Cardiac fibroblast (primary cell): ENCODE measurements at places on chromosomes 2 and 18.

DNA sequence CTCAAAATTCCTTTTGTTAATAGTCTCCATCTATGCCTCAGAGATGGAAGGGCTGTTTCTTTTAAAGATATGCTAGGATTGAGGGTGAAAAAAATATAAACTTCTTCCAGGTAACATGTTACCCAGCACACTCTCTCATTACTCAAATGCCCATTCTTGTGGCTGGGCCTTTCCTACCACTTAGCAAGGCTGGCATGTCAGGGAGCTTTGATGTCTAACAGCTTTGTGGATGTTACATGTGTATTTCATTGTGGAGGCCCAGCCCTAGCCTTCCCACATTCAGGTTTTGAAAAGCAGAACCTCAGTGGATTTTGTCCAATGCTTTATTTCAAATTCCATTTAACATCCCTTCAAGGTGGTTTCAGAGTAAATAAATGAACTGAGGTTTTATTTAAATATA, 191.4 kb downstream of the EPHA4 start:
- no peak for DNase-seq

- no peak for DNase-seq
These were observed 127.2 kb downstream of the LRRTM4 start for GRCh38 chr2:77395011-77395410.

DNA sequence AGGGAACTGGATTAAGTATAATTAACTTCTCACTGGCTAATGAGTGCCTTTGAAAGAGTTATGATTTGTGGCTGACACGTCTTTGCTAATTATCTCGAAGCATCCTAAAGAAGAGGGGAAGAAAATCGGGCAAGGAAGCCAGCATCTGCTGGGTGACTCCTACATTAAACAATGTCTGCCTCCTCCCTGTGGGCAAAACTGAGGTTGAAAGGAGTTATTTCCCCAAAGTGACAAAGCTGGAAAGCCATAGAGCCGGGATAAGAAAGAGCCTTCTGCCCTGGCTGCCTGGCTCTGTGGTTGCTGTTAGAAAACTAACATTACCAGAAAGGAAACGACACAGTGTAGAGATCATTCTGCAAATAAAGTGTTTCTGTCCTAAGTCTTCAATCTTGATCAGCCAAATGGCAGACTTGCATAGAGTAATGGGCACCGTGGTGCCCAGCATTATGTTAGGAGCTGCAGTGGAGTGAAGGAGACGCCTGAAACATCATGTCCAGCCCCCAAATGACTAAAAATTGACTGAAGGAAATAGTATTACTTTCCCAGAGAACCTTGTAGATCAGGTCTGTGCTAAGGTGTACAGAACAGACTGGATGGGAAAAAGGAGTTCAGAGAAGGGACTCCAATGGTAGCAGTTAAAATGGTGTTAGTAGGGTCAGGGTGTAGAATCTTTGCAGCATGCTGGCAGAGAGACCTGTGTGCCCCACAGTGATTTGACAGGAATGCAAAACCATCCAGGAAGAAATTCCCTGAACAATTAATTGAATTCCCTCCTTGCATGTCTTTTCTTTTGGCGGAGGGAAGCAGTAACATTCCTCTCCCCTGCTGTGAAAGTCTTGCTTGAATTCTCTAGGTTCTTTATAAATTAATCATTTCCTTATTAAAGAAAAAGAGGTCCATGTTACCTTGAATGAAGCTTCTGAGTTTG, 44.4 kb downstream of the ALPK2 start:
- DNase-seq: peak; percentile 68

DNA sequence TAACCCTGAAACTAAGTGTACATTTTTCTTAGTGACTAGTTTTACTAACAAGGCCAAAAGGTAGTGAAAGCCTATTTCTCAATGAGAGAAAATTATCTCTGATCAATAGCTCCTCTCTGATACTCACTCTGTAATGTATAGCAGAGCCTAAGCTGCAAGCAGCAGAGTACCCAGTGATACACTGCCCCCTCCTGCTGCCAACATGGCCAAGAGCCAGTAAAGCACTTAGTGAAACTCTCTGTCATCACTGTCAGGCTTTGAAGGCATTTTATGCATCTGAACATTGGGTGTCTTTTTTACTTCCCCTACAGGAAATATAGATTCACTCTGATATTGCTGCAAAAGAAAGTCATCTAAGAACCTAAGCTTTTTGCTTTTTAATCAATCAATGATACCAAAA, 784.1 kb upstream of the CDH7 start:
- no peak for DNase-seq

DNA sequence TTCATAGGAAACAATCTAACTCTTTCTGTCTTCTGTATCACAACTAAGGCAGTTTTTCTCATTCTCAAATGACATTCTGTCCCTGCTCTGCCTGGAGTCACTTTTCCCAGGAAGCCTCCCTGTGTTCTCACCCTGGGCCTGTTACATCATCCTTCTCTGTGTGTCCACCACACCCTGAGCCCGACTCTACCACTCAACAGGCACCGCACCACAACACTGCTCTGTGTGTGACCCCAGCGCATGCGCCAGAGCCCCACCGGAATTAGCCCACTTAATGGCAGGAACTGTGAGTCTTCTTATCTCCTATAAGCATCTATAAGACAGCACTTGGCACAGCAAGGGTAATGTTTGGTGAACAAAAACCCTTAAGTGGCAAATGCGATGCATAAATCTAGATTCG, 32.3 kb downstream of the TGFBRAP1 start:
- DNase-seq: no peak

DNA sequence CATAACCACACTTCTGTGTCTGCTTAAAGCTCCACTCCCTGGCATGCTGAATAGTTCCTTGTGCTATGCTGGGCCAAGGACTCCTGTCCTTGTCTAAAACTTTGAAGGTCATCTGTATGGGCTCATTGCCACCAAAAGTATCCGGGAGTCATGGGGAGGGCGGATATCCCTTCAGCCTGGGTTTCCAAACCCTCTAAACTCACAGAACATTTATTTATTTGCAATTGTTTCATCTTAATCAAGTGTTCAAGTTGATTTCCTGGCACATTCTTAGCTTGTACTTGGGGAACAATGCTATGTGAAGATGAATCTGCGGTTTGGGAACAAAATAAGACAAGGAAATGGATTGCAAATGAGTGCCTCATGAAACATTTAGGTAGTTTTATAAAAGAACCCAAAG, 1.8 kb downstream of the NOSTRIN start:
- no peak for DNase-seq

GRCh38 chr2:108988796-108989713, at the start of gene EDAR:
EDAR (minus strand) TSS chr2:108989220; CDS start chr2:108931014, 58,206 bp downstream.
- DNase-seq: peak; percentile 28

- DNase-seq: no peak
These were observed 96.6 kb downstream of the RHBDD1 start for GRCh38 chr2:226932443-226932842.

- peak; percentile 35 for DNase-seq
These were observed 7.9 kb downstream of the PKP4 start for GRCh38 chr2:158464426-158465281.

DNA sequence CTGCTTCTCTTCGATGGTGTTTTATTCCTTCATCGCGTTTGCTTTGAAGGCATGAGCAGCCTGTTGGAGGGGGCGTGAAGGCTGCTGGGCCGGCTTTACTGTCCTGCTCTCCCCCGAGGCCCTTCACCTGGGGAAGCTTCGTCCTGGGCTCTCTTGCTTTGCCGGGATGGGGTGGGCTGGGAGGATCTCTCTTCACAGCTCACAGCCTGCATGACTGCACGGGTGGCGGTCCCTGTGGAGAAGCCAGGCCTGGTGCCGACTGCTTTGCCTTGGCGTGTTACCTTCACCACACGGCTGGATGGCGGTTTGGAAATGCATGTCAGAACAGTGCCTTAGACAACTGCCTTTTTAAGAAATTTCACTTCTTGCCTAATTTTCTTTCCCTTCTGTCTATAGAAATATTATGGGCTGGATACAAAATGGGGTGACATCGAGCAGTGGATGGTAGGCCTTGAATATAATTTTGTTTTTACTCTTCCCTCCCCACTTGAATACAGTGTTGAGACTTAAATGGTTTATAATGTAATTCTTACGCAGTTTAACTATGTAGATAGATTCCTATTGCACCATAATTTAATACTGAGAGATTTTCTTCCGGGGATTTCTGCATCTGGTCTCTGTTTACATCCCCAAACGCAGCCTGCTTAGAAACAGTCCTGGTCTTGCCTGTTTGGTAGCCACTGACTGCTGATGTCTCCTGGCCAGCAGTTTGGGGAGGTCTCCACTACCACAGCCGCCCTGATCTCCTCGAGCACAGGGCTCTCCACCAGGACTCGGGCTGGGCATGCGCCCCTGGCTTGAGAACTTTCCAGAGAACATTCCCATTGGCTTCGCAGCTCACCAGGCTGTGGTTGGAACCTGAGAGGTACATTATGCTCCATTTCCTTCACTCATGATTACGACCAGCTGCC, 81.0 kb upstream of the RBM44 start:
- no peak for DNase-seq

DNA sequence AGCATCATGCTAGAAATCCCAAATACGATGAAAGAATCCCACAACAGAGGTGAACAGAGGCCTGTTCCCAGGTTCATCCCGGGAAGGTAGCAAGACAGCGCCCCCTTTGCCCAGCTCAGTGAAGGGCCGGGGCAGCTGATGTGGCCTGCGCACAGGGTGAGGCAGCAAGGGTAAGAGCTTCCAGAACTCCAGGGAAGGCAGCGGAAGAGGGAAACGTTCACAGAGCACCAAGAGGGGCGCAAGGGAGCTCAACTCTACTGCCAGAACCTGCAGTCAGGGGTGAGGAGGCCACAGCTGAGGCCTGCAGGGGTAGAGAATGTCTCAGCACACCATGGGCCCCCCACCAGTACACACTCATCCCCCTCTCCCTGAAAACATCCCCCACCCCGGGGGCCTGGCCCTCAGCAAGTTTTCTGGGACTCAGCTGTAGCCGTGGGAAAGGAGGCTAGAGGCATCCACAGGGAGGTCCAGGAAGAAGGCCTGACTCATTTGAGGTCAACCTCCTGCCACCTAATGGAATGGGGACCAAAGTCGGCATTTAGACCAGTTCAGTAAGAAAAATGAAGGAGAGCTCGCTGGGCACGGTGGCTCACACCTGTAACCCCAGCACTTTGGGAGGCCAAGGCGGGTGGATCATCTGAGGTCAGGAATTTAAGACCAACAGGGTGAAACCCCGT, 95.6 kb upstream of the ASAP2 start:
- no peak for DNase-seq

DNA sequence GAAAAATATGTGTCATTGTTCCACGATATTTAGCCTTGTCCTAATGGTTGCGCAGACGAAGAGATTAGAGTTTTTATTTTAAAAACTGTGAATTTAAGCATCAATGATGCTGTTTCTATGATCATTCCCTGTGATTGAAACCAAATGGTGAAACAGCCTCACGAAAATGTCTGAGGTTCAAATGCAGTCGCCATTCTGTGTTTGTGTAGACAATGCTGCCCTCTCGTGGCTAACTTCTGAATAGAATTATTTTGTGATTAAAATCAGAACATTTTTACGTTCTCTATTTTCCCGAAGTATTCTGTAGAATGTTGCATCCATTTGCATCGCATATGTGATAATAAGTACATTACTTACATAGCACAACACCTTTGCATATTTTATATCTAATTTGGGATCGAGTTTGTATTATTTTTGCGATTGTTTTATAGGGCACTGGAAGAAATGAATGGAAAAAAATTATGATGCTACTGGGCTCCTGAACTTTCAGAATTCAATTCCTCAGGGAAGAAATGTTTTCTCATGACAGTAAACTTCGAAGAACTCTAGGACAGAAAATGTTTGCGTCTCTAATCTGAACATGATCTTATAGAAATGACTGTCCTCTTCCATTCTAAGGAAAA, 54.8 kb upstream of the CREB1 start:
- peak; percentile 84 for DNase-seq

DNA sequence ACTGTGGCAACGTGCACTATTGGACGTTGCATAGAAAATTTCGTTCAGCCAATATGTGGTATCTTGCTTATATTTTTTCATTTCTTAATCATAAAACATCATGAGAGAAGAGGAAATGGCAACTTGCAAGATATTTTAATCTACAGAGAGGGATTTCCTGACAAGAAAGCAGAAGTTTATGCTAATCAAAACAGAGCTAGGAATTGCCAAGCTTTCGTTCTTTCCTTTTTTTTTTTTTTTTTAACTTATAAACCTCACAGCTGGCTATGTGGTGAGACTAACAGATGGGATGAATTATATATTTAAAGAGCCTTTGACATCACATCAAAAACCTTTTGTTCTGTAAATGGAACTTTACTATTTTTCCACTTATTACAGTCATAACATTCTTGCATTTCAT, 1136.9 kb upstream of the TMEFF2 start:
- DNase-seq: no peak

- peak; percentile 82 for DNase-seq
These were observed 86.3 kb upstream of the EFEMP1 start for GRCh38 chr2:56009758-56010458.

- DNase-seq: peak; percentile 46
These were observed 22.7 kb downstream of the MGAT5 start for GRCh38 chr2:134276381-134277172.

GRCh38 chr2:233424154-233424951, 70.1 kb downstream of the DGKD start:
- DNase-seq: no peak

DNA sequence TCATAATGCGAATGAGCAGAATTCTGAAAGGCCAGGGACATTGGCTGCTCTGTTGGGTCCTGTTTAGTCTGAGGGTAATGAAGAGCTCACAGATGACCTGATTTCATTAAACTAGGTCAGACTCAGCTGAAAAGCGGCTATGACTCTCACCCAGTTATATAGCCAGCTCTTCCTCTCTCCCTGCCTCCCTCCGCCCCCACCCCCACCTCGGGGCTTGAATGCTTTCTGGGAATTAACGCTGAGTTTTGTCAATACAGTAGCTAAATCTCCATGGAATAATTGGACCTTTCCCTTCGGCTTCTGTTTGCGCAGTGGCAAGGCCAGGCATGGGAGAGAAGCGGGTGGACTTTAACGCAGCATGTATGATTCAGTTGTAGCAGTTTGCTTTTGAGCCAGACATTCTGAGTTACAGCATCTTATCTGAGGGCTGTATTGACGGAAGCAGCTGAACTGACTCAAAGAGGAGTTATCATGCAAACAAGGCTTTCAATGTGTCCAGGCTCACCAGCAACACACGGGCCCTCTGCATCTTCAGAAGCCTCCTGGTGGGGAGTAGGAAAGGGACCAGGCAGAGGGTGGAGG, 110.6 kb downstream of the MYCN start:
- DNase-seq: no peak

- no peak for DNase-seq
These were observed 5.3 kb downstream of the SATB2 start for GRCh38 chr2:199452260-199452990.

GRCh38 chr2:232537079-232537478, 2.4 kb upstream of the CHRNG start:
- no peak for DNase-seq
